ENCODE measurements at places on chromosomes 6 and 20.

DNA sequence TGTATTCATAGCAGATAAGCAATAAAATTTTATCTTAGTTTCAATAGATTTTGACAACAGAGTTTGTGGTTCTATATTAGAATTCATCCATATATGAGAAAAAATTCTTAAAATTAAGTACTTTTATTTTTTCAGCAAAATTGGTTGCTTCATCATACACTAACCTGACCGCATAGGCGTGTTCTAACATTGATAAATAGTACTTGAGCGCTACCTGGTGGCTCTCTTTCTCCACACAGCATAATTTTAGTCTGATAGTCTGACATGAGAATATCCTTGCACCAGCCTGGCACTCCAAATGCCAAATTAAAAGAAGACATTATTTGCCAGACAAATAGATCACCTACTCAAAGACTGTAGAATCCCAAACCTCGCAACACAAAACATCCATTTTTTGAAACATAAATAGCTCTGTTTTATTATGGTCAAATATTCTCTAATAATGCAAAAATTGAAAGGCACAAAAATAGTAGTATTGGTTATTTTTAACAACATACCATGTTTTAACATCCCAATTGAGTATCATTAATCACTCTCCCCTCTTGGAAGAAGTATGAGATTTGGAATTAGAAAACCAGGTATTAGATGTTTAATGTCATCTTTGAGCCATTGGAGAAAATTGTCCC is 33.0 kb upstream of the FILIP1 start:
- DNase-seq, result peak; percentile 11

- no peak for DNase-seq
Measured at GRCh38 chr20:8464368-8464767, 332.3 kb downstream of the PLCB1 start.

GRCh38 chr6:77368660-77369313 is 94.5 kb downstream of the HTR1B start:
- no peak for DNase-seq

DNA sequence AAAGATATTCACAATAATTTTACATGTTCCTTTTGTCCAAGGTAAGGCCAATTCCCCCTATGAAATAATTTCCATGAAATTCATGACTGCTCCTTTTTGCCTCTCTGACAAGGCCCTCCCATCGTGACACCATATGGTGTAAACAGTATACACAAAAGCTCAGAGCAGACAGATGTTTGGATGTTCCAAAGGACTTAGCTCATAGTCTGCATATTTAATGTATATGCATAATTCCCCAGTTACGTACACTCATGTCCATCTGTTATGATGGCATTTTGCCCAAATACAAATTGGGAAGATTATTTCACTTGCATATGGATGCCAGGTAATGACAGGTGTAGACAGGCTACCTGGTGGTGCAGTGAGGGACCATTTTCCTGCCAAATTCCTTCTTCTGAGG is 376.5 kb downstream of the KHDRBS2 start:
- no peak for DNase-seq

DNA sequence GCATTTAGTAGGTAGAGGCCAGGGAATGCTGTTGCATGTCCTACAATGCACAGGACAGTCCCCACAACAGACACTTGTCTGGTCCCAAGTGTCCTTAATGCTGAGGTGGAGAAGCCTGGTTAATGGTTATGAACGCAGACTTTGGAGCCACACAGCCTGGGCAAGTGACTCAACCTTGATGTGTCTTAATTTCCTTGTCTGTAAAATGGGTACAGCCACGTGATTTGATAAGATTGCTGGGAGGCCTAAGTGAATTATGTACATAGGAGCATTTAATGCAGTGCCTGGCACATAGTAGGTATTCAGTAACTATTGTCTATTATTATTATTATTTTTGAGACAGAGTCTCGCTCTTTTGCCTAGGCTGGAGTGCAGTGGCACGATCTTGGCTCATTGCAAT is 11.4 kb downstream of the KCNG1 start:
- no peak for DNase-seq
